ENCODE measurements at places on chromosomes 16 and 17.

- DNase-seq: no peak
These were observed 253.6 kb downstream of the CDH13 start for GRCh38 chr16:82880346-82880745.

- DNase-seq: peak; percentile 80
These were observed 43.8 kb upstream of the TOB1 start for GRCh38 chr17:50909765-50910605.

- DNase-seq: no peak
These were observed 117.1 kb downstream of the SEC14L1 start for GRCh38 chr17:77257596-77258458.

DNA sequence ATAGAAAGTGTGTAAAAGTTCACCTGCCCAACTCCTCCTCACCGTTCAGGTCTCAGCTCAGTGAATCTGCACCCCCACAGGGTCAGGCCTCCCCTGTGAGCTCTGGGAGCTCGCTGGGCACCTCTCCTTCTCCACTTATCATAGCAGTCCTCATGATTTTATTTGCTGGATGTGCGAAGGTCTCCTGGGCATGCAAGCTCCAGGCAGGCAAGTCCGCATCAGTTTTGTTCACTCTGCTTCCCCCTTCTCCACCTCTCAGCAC is 112.8 kb downstream of the ZNF423 start:
- no peak for DNase-seq

DNA sequence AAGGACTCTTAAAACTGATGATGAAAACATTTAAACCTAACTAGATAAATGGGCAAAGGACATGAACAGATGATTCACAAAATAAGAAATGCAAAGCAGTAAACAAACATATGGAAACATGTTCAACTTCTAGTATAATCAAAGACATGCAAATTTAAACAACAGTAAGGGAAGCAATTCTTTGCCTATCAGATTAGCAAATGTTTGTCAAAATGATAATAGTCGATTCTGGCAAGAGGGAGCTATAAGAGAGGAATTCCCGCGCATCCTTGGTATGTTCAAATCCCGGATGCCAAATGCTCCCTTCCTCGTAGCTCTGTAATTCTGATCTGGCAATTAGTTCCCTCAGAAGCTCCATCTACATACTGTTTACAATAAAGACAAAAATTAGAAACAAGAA is 320.5 kb downstream of the PHKB start:
- DNase-seq: no peak

GRCh38 chr16:49929626-49930025 is 73.7 kb upstream of the ZNF423 start:
- DNase-seq: no peak

GRCh38 chr16:56245197-56245596 is 53.9 kb downstream of the GNAO1 start:
- no peak for DNase-seq

GRCh38 chr16:10997485-10997884 is 53.1 kb downstream of the CLEC16A start:
- no peak for DNase-seq

GRCh38 chr17:4938688-4939545 is 929 bp downstream of the SLC25A11 start:
- no peak for DNase-seq

DNA sequence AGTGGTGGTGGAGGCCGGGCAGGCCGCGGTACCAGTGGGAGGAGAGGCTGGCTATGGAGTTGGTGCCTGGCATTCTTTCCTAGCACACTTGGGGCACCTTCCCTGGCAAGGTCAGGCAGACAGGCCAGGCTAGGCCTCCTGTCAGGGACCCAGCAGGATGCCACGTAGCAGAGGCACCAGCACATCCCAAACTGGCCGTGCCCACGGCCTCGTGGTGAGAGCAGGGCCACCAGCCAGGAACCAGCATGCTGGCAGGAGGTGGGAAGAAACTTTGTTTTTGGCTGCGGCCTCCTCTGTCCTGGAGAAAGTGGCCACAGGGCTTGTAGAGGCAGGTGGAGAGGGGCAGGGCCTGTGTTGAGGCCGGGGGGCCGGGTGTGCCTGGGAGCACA is 57.6 kb upstream of the CBFA2T3 start:
- DNase-seq: no peak

DNA sequence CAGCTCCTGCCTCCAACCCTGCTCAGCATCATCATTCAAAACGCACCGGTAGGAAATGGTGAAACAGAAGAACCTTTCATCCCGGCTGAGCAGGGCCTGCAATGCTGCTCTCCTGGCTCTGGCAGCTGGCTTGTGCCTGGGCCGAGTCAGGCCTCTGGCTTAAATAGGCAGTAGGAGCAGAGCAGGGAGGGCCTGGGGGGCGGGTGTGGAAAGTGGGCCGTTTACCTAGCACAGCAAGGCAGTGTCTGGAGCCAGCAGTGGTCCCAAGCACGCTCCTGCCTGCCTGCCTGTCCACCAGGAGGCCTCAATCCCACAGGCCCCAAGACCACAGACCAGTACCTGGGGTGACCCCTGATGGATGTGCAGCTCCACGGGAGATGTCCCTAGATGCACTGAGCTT is 59.3 kb downstream of the SMPD3 start:
- no peak for DNase-seq

DNA sequence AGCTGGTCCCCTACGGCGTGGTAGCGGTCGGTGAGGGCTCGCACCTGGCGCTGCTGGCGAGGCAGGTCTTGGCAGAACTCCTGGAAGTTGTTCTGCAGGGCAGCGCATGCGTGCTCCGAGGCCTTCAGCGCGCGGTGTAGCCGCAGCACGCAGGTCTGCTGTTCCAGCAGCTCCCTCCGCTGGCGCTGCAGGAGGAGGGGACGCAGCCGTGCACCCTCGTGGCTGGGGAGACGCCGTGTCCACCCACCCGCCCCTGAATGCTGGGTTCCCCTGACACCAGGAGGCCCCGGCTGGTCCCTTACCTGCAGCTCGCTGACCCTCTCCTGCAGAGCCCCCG is 12.2 kb downstream of the EVPL start:
- no peak for DNase-seq

DNA sequence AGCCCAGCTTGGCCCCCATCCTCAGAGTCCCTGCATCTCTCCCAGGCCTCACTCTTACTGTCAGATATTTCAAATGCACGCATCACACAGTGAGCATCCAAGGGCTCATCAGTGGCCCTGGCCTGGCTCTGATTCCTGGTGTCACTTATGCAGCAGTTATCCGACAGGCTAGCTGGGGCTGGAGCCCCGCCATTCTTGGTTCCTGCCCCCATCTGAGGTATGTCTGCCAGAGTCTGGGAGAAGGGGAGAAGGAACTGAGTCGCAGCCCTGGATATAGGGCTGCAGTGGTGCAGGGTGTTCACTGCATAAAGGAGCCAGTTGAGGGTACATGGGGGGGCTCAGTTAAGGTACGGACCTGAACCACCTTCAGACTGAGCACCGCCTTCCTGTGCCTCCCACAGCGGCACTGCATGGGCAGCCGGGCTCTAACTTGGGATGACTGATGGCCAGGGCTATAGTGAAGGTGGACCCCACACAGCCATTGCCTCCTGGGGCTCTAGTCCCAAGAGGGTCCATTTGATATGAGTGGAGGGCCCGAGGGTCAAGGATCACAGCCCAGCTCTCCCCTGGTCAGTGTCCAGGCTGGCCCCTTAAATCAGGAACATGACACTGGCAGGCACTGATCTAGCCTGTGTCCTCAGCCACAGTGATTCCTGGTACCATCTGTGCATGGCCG is 1.8 kb upstream of the RASD1 start:
- DNase-seq: no peak

GRCh38 chr17:28509789-28510188 is 3.6 kb downstream of the FOXN1 start:
- no peak for DNase-seq

- DNase-seq: peak; percentile 77
These were observed 5.8 kb upstream of the OGFOD3 start for GRCh38 chr17:82424001-82424862.

DNA sequence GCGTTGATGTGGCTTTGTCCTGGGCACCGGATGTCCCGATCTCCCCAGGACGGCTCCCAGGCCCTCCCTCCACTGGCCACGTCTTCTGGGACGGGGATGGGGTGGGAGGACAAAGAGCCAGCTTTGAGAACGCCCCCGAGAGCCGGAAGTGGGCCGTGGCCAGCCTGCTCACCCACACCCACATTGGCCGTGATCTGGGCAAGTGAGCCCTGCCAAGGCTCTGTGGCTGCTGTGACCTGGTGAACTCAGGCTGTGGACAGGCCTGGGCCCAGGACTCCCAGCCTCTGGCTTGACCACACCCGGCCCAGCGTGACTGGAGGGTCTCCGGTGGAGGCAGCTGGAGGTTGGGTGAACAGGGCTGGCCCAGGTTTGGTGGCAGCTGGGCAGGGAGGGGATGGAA is 3.3 kb downstream of the CDH15 start:
- no peak for DNase-seq

GRCh38 chr17:56602292-56603130 is 9.0 kb downstream of the NOG start:
- no peak for DNase-seq

DNA sequence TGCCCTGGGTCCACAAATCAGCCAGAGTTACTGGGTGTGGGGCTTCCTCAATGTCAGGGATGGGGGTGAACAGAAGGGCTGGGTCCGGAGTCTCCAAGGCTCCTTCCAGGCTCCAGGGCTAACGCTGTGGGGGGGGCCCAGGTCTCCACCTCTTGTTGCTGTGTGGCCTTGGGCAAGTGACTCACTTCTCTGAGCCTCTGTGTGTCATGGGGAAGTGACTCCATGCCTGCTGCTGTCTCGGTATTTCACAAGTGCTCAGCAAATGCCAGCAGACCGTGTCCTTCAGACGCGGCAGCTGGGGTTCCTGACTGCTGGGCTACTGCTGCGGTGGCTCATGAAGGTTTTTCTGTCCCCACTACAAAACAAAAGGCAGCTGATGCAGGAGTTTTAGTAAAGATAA is 26.6 kb downstream of the JPH3 start:
- no peak for DNase-seq
